ENCODE measurements at places on chromosomes 5 and 9.

DNA sequence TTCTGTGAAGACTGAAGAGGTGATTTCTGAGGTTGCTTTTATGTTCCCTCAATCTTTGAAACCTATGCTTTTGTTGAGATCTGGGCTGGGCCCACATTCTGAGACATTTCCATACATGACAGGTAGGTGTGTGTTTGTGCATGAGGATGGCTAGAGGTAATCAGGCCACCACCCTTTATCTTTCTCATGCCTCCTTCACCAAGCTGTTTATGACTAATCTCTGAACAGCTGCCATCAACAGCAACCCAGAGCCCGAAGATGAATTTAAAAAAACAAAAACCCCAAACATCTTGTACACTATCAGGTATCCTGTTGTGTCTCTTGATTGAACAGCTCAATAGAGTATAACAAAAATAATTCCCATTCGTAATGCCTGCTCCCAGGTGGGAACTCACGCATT lies 12.6 kb upstream of the C5orf46 start:
- no peak for DNase-seq

GRCh38 chr5:9401786-9402472 lies 143.9 kb downstream of the SEMA5A start:
- no peak for DNase-seq

DNA sequence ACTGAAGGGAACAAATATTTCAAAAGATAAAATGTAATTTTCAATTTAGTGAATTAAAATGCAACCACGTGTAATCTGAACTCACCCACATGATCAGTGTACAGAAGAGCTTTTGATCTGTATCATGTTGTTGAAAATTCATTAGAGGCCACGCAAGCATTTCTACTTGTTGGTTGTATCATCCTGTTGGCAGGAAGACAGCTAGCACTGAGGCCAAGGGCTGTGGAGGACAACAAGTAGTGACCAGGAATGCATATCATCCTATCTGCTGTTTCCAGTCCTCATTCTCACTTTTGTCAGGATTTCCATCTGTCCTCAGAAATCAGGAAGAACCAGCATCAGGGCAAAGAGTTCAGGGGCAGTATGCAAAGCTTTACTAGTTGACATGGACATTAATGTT lies 29.9 kb upstream of the CKS2 start:
- DNase-seq = no peak

DNA sequence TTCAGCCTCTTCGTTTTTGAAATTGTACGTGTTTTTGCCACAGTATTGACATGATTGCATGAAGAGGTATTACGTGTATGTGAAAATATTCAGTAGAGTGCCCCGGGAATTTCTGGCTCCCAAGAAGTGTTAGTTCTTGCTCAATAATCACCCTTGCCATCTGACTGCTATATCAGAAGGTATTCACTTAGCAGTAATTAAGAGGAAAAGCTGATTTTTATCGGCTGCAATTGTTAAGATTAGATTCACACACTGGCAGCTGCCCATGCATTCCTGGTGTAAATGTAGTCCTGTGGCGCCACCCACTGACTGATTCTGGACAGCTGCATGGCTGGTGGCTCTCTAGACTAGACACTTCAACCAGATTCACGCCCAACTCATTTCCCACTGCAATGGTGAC lies 440.1 kb upstream of the ADAMTS16 start:
- DNase-seq = peak; percentile 47

DNA sequence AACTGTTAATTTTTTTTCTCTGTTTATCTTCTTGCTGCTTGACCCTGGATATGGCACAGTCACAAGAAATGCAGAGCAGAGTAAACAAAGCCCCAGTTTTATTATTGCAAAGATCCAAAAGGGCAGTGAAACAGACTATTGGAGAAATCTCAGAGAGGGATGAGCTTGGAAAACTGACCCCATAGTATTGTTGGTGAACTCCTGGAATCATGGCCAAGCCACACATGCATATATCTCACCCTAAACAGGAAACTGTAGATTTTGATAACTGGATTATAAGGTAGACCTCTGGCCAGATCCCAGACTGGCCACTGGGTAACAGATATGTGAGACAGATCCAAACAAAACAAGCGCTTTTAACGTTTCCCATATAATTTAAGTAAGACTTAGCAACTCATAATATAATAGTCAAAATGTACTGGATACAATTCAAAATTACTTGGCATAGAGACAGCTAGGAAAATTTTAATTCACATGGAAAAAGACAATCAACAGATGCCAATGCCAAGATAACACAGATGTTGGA lies 263.5 kb upstream of the SEMA6A start:
- no peak for DNase-seq

DNA sequence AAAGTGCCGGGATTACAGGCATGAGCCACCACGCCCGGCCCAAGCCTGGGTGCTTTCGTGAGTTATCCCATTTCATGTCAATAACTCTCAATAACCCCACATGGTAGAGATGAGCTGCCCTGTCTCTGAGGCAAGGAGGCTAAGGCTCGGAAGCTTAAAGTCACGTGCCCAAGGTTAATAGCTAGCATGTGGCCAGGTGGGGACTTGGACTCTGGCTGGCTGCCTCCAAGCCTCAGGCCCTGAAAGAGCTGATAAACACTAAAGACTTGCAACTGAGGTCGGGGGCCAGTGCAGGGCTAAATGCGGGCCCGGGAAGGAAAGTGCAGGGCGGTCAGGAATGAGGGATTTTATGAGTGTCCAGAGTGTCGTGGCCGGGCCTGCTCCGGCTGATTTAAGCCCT lies 30.9 kb upstream of the BARHL1 start:
- no peak for DNase-seq

DNA sequence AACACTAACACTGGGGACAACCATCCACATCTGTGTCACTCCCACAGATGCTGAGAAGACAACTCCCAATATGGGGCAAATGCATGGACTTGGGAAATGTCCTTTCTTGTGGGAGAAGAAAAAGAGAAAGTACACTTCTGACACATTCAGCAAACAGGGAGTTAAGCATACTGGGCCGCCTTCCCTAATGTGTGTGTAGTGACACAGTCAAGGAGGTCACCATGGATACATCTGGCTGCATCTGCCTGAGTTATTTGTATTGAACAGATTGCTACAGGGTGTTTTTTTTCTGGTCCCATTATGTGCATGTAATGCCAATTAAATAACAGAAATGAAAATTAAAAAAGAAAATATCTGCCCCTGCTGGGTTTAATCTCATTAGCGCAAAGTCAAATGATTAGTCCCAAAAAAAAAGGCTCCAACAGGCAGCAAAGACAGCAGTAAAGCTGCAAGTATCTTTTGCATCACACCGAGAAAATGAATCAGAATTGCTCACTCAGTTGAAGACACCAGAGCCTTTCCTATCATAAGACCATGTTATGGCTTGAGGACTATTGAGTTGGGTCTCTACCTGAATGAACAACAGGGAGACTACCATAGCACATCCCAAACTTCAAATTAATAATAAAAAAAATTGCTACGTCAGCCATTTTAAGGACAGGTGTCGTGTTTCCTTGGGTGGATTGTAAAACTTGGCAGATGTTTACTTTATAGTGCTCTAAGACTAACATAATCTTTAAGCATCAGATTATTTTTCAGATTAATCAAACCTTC lies 395.9 kb downstream of the DTWD2 start:
- DNase-seq = no peak

GRCh38 chr5:64979531-64979930 lies 210.8 kb downstream of the CWC27 start:
- DNase-seq = no peak

DNA sequence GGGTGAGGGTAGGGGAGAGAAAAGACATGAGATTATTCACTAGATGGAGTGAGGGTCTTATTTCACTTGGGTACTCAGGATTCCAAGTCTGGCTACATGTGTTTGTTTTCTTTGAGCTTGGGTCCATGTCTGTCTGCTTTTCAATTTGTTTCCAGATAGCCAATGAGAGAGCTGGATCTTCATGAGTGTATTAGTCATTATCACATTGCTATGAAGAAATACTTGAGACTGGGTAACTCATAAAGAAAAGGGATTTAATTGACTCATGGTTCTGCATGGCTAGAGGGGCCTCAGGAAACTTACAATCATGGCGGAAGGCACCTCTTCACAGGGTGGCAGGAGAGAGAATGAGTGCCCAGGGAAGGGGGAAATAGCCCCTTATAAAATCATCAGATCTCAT lies 196.8 kb upstream of the TRIM32 start:
- no peak for DNase-seq

GRCh38 chr9:18268381-18268780 lies 205.6 kb upstream of the ADAMTSL1 start:
- no peak for DNase-seq

DNA sequence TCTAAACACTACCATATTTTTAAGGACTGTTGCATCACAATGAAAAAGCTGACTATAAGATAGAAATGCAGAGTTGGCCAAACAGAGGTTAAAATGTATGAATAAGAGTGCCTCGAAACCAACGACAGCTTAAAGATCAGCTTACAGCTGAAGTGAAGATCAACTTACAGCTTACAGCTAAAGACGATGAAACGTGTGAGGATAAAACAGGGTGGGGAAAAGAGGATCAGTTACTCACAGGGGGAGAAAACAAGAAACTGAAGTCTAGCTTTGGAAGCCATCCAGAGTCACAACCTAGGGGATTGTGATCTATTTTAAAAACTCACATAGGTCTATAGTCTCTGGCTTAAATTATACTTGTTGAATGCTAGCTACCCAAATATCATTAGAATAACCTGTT lies 220.0 kb downstream of the SNCAIP start:
- no peak for DNase-seq

DNA sequence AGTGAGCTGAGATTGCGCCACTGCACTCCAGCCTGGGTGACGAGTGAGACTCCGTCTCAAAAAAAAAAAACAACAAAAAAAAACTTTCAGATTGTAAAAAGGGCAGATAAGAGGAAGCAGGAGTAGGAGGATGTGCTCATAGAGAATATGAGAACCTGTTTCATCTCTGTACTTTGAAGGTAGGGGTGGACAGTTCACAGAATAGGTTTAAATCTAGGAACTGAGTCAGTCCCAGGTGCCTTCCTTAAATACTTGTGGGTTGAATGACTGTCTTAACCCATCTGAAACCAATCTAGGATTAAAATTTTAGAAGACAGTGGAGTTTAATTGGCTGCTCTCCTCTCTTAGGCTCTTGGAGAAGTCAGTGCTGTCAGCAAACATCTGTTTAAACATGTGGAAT lies 12.4 kb downstream of the POLK start:
- no peak for DNase-seq

DNA sequence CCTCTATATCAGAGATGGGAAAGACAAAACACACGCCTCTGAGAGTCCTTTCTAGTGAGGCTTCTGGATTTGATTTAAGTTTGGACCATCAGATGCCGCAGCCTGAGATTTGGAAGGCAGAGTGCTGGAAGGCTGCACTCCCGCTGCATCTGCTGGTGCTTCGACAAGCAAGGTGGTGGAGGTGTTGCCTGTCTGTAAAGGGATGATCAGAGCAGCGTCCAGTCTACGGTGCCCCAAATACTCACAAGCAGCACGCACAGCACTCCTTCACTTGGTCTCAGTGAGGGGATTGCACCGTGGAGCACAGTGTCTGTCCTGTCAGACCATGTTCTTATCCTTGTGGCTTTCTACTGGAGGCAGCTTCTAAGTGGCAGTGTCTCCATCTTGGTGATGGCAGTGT lies 221.4 kb downstream of the GADD45G start:
- DNase-seq = no peak

DNA sequence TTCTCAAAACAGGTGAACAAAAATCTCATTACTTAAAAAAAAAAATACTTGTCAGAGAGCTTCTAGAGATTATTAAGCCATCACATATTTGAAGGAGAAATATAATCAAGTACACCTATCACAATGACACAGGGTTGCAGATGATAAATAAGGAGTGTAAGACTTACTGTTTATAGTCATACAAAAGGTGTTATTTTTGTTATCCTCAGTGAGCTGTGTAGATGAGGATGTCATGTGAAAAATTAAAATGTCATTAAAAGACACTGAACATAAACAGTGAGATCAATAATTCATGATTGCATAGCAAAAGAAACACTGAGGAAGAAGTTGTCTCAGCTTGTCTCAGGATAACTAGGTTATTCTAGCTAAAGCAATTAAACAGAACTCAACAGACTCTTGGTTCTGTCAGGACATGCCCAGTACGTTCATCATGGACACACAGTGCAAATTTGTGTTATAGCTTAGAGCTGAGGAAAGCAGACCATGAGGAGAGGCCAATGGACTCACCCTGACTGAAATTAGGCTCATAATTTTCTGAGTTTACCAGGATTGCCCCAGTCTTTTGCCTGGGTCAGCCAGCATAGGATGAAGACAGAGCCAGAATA lies 1162.6 kb upstream of the C9orf72 start:
- no peak for DNase-seq

- DNase-seq = no peak
Measured at GRCh38 chr9:101930783-101931182, 192.3 kb upstream of the GRIN3A start.

GRCh38 chr9:70498866-70499265 lies 84.4 kb upstream of the KLF9 start:
- DNase-seq = no peak

GRCh38 chr5:120767178-120767820 lies 303.2 kb downstream of the PRR16 start:
- DNase-seq = no peak

GRCh38 chr5:131254741-131255140 lies 9.1 kb upstream of the CDC42SE2 start:
- no peak for DNase-seq

GRCh38 chr9:128339761-128340690 lies at the start of gene SLC27A4:
SLC27A4 (plus strand) TSS chr9:128340527; CDS start chr9:128343133, 2,606 bp downstream.
- peak; percentile 48 for DNase-seq

GRCh38 chr5:107415762-107416161 lies 255.0 kb downstream of the EFNA5 start:
- DNase-seq = no peak

All from anterior cingulate cortex (tissue), 58 donors.